Naive B cell (primary cell): ENCODE measurements at places on chromosomes 3 and 15. TPM values are rescaled to one million over a fixed set of nuclear protein-coding genes. Genes with fewer than 3 reads are reported as not detected.

DNA sequence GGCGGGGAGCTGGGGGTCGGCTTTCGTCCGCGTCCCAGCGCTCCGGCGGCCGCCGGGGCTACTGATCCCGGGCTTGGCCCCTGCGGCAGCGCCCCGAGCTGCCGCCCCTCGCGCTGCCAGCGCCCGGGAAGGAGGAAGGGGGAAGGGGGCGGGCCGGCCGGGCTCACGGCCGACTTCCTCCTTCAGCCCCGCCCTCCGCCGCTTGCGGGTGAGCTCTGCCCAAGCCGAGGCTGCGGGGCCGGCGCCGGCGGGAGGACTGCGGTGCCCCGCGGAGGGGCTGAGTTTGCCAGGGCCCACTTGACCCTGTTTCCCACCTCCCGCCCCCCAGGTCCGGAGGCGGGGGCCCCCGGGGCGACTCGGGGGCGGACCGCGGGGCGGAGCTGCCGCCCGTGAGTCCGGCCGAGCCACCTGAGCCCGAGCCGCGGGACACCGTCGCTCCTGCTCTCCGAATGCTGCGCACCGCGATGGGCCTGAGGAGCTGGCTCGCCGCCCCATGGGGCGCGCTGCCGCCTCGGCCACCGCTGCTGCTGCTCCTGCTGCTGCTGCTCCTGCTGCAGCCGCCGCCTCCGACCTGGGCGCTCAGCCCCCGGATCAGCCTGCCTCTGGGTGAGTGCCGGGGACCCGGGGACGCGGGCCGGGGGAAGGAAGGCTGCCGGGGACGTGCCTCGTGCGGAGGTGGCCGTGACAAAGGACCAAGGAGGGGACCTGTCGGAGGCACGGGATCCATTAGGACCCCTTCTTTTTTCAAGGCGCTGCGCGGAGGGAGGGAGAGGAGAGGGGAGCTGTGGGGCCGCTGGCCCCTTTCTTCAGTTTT lies at the start of gene SEMA4B:
SEMA4B (plus strand) TSS at position 201 of the 814 bp plus-strand sequence; CDS start at position 450, 249 bp downstream.
- peak; percentile 82 for DNase-seq

DNA sequence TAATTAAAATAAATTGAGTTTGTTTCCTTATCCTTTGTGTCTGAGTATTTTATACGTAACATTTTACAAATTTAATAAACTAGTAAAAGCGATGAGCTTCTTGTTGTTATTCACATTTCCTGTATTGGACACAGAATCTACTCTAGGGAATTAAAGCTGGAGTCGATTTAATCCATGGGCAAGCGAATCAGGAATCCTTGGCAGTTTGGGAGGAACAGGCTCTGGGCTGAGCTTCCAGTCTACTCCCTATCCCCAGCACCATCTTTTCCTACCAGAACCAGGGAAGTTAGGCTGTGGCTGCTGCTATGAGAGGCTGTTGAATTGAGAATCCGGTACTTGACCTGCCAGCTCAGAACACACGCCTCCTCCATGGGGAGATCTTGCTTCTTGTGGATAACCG lies 437.3 kb upstream of the TPM1 start:
- no peak for DNase-seq

DNA sequence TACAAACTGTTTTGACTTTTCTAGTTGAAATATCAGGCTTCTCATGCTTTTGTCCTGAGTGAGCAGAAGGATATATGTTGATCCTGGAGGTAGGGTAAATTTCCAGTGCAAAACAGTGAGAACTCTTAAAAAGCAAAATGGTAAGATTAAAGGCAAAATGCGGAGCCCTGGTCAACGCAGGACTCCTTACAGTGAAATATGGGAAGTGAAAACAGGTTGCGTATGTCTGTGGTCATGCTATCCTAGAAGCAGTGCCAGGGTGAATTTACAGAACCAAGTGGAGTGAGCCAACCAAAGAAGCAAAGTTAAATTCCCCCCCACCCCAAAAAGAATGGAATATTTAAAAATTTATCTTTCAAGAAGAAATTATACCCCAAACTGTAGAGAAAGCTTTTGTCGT lies 256.4 kb downstream of the NR2F2 start:
- DNase-seq, result no peak

DNA sequence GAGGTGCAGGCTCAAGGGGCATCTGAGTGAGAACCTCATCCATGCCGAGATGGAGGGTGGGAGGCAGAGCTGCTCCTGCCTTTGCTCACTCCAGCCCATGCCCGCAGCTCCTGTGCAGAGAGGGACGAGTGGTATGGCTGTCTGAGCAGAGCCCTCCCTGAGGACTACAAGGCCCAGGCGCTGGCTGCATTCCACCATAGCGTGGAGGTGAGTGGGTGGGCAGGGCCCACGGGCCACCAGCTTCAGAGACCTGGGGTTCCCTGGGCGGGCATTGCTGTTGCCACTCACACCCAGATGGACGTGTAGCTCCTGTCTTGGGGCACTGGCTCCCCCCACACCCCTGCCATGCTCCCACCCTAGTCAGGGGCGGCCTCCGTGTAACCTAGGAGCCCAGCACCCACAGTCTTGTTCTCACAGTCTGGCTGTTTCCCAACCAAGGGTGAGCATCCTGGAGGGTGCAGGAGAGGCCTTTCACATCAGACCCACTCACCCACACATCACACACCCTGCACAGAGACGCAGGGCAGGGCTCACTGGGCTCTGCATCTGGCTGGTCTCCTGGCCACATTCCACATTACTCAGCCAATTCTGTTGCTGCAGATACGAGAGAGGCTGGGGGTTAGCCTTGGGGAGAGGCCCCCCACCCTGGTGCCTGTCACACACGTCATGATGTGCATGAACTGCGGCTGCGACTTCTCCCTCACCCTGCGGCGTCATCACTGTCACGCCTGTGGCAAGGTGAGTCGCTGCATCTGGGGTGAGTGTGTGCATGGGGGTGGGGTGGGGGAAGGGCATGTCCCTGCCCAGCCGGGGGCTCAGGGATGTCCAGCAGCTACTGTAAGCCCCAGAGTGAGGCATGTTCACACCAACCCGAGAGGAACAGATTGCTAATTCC lies 25.3 kb upstream of the NR2C2 start:
- no peak for DNase-seq

Gene CLDN18
- not detected for polyA plus RNA-seq

Gene GCSAM
- 43.5 TPM for polyA plus RNA-seq
